ENCODE measurements at places on chromosomes 1 and 21. TPM values are rescaled to one million over a fixed set of nuclear protein-coding genes. Genes with fewer than 3 reads are reported as not detected.

DNA sequence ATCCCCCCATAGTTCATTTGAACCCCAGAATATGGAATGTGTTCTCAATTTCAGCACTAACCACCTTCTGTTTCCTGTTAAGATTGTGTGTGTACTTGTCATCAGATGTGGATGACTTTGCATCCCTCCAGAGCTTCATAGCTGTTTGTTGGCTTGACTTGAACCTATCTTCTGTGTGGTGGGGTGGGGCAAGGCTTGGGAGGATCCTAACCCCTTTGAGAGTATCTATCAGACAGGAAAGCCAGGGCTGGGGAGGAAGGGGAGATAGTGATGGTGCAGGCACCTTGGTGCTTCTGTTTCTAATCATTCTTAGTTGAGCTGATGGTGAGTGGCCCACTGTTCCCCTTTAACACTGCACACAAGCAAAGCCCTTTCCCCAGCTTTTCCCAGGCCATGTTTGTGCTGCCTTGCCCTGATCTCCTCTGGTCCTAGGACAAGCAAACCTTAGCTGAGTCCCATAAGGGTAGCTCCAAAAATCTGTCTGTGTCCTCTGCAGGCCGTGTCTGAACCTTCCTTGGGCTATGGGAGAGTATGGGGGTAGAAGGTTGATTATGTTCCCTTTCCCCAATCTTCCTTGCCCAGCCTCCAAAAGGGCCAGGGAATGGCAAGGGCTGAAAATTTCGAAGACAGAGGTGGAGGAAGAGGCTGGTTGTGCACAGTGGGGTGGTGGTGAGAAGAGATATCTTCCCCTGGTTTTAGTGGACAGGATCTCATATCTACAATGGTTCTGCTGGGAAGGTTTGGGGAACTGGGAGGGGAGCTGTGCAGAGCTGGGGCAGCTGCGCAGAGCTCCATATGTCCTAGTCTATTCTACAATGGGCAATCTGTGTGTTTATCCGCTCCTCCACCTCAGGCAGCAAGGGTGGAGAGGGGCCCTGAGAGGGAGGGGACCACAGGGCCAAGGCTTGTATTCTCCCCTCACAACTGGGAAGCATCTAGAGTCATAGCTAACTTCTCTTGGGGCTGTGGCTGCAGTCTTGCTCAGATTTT lies 1.4 kb downstream of the NHLH1 start:
- DNase-seq: peak; percentile 23

Gene FMO5
- 1.5 TPM for total RNA-seq

DNA sequence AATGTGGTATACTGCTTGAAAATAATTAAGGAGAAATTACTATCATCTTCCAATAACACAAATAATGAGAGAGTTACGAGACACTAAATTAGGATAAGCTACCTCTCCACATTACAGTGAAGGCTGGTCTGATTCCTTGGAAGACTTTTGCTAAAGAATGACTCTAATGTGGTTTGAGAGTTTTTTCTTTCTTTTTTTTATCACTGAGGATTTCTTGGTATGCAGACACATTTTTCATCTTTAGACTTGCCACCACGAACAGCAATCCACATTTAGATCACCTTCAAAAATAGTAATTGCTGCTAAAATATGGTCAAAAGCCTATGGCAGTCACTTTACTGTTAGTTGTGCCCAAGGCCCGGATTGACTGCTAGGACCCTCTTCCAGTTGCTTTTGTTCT lies 16.6 kb upstream of the TMEM35B start:
- DNase-seq: no peak

DNA sequence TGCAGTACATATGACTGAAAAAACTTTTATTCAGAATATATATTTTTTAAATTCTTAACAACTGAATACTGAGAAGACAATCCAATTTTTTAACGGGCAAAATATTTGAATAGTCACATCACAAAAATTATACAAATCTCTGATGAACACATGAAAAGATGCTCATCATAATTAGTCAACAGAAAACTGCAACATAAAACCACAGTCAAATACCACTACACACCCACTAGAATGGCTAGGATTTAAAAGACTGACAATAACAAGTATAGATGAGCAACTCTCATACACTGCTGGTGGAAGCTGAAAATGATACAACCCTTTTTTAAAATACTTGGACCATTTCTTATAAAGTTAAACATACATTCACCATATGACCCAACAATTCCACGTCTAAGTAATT lies 87.7 kb upstream of the TNFSF4 start:
- DNase-seq: no peak

DNA sequence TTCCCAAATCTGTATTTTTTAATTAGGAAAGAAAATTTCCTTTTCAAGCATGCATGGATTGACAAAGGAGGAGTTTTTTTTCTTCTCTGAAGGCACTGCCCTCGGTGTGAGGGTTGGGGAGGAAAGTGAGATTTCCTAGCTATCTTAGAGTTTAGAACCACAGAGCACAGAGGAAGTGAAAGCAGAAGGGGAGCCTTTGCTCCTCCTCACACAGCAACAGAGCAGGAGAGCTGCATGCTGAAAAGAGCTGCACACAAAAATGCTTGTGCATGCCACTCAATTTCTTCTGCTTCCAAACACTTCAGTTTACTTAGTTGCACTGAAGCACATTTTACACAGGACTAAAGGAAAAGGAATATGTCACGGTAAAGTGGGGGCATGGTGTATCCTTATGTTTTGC lies 308.1 kb downstream of the GPATCH2 start:
- DNase-seq: no peak

- peak; percentile 94 for DNase-seq
Observed at GRCh38 chr1:198168227-198168626, 11.4 kb downstream of the NEK7 start.

- DNase-seq: no peak
Observed at GRCh38 chr1:228305721-228306152, 97.9 kb downstream of the OBSCN start.

DNA sequence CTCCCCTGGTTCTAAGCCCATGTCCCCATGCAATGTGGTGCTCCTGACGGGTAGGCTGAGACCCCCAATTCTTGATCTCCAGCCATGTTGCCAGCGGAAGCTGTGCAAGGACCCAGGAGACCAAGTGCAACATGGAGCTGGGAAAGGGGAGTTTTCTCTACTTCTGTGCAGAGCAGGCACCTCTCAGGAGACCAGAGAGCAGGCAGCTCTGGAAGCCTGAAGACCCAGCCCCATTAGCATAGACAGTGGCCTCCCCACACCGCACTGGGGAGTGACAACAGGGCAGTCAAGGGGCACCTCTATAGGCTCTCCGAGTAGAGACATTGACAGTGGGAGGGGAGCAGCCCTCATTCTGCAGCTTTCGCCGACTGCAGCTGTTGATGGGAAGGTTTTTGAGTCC lies 410.2 kb downstream of the MATN1 start:
- DNase-seq: no peak

Gene SLC5A3
- total RNA-seq: 11.7 TPM

Gene MPL
- not detected for total RNA-seq

Gene DHRS3
- total RNA-seq: 0.76 TPM

GRCh38 chr1:184691719-184692324 lies 62.8 kb downstream of the EDEM3 start:
- peak; percentile 12 for DNase-seq

- DNase-seq: no peak
Observed at GRCh38 chr1:203308328-203308922, 3.1 kb downstream of the BTG2 start.

DNA sequence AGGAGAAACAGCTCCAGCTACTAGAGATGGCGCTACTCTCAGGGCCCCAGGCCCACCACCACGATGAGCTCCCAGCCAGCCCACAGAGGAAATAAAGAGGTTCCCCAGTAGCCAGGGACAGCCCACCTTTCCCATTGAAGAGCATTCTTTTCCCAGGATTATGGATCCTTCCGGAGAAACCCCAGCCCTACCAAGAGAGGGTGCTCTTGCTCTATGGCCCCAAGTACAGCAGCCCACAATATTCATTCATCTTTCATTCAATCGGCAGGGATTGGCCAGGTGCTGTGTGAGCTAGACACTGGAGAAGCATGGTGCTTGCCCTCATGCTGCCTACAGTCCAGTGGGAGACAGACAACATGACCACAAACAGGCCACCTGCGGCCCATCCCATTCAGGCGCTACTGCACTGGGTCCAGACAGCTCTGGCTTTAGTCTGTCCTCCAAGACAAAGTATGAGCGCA lies 29.9 kb downstream of the PMVK start:
- DNase-seq: no peak

DNA sequence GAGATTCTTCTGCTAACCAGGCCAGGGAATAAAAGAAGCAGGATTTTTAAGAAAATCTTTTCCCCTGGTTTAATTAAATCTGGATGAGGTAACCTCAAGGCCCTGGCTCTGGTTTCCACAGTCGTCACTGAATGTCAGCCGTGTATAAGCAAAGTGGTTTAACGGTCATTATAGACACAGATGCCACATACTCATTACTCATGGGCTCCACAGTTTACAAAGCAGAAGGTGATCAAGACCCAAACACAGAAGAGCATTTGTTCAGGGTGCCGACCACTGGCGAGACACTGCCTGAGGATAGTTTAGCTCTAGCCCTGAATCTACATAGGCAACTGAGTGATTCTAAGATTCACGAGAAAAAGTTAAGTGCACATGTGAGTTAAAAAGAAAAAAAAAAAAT lies 27.8 kb upstream of the RAP1GAP start:
- no peak for DNase-seq

Gene RIMKLA
- total RNA-seq: not detected

GRCh38 chr1:83761167-83762038 lies 237.5 kb downstream of the TTLL7 start:
- DNase-seq: no peak

Measured in SJSA1 (cell line).